Lung (tissue), 17 donors: ENCODE measurements at places on chromosomes 3 and 15. TPM values are rescaled to one million over a fixed set of nuclear protein-coding genes. Genes with fewer than 3 reads are reported as not detected.

DNA sequence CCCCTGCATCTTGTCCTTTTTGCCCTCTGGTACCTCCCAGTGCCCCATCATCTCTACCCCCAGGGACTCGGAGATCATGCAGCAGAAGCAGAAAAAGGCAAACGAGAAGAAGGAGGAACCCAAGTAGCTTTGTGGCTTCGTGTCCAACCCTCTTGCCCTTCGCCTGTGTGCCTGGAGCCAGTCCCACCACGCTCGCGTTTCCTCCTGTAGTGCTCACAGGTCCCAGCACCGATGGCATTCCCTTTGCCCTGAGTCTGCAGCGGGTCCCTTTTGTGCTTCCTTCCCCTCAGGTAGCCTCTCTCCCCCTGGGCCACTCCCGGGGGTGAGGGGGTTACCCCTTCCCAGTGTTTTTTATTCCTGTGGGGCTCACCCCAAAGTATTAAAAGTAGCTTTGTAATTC lies 1.5 kb downstream of the SERF2 start:
- H3K36me3 ChIP-seq: peaks cover 22% of the 10 kb centered on the region
- H3K27ac ChIP-seq: peak overlapping the region; percentile 96

DNA sequence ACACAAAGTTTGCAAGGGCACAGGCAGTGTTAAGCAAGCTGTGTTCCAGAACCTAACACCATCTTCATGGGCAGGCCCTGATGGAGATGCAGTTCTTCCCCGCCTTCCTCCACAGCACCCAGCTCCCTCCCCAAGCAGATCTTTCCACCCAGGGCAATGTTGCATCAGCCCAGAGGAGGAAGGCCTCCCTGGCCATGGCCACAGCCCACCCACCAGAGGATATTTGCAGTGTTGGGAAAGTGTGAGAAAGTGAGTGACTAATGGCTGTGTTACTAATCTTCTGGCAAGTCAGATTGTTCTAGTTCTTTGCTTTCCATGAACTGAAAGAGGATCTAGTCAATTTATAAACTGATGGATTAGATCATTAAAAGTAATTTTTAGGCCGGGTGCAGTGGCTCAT lies 42.0 kb upstream of the ATP10A start:
- DNase-seq: no peak
- H3K27me3 ChIP-seq: no peaks in the 10 kb centered on the region
- no peak overlapping the region for H3K27ac ChIP-seq
- no peak overlapping the region for H3K4me3 ChIP-seq
- H3K4me1 ChIP-seq: no peaks in the 10 kb centered on the region
- H3K36me3 ChIP-seq: no peaks in the 10 kb centered on the region

DNA sequence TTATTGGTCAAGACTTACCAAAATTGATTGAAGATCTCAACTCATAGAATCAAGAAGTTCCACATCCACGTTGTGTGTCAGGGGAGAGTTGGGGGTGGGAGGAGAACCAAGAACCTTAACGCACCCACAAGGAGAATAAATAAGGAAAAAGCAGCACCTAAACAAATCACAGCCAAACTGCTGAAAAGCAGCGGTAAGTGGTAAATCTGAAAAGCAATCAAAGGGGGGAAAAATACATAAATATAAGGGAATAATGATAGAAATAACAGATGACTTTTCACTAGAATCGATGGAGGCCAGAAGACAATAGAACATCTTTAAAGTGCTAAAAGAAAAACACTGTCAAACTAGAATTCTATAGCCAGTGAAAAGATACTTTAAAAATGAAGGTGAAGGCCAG lies 20.1 kb upstream of the BHLHE40 start:
- H3K4me1 ChIP-seq: no peaks in the 10 kb centered on the region
- H3K27me3 ChIP-seq: no peaks in the 10 kb centered on the region
- no peak overlapping the region for H3K4me3 ChIP-seq

Gene NPAP1
- 0.34 TPM for total RNA-seq
